ENCODE measurements at places on chromosomes 13 and 19.

GRCh38 chr13:74184283-74184682 lies 50.1 kb upstream of the KLF12 start:
- no peak for DNase-seq

DNA sequence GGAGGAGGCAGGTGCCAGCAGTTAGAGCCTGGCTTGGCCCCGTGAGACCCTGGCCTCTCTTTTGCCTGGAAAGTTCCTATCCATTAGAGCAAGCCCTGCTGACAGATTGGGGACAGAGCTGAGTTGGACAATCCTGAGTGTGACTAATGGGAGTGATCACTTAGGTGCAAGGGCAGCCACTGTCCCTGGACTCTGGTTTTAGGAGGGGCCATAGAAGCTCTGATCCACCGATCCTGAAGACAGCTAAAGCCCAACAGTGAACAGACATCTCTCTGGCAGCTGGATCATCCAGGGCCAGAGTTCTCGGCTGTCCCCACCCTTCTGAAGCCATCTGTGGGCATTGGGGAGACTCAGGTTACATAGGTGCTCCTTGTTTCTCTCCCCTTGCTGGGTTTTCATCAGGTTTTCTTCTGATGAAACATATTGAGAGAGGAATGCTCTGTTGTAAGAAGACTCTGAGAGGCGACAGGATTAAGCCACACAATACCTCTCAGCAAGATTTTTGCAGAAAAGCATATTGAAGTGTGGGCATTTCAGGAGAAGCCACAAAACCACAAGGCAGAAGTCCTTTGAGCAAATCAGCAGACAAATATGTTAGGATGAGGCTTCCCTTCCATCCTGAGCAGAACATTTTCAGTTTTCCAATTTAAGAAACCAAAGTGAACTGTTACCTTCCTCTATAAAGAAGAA lies 288.0 kb upstream of the MAB21L1 start:
- no peak for DNase-seq

DNA sequence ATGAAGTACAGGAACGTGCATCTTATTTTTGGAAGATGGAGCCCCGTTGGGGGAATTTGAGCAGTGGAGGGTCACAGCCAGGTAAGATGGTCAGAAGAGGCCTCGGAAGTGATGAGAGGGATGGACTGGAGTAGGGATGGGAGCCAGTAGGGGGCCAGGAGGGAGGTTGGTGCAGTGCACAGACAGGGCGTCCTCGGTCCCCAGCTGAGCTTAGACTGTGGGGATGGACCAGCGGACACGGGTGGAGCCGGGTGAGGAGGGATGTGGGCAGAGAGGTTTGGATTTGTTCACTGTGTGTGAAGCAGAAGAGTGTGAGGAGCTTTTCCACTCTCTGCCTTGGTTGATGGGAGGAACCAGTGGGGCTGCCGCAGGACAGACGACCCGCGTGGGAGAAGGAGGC lies 10.6 kb downstream of the RPS9 start:
- no peak for DNase-seq

GRCh38 chr19:48192750-48193149 lies 22.3 kb downstream of the ZSWIM9 start:
- no peak for DNase-seq

DNA sequence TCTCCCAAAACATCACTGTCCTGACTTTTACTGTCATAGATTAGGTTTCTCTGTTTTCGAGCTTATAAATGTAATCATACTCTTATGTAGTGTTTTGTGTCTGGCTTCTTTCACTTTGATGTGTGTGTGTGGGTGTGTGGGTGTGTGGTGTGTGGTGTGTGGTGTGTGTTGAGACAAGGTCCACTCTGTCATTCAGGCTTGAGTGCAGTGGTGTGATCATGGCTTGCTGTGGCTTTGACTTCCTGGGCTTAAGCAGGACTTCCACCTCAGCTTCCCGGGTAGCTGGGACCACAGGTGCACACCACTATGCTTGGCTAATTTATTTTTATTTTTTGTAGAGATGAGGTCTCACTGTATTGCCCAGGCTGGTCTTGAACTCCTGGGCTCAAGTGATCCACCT lies 59.6 kb downstream of the PDS5B start:
- DNase-seq = peak; percentile 46

- peak; percentile 48 for DNase-seq
These were observed 128.6 kb downstream of the USP12 start for GRCh38 chr13:27043013-27043412.

GRCh38 chr13:111897846-111898215 lies 169.1 kb upstream of the SOX1 start:
- no peak for DNase-seq

DNA sequence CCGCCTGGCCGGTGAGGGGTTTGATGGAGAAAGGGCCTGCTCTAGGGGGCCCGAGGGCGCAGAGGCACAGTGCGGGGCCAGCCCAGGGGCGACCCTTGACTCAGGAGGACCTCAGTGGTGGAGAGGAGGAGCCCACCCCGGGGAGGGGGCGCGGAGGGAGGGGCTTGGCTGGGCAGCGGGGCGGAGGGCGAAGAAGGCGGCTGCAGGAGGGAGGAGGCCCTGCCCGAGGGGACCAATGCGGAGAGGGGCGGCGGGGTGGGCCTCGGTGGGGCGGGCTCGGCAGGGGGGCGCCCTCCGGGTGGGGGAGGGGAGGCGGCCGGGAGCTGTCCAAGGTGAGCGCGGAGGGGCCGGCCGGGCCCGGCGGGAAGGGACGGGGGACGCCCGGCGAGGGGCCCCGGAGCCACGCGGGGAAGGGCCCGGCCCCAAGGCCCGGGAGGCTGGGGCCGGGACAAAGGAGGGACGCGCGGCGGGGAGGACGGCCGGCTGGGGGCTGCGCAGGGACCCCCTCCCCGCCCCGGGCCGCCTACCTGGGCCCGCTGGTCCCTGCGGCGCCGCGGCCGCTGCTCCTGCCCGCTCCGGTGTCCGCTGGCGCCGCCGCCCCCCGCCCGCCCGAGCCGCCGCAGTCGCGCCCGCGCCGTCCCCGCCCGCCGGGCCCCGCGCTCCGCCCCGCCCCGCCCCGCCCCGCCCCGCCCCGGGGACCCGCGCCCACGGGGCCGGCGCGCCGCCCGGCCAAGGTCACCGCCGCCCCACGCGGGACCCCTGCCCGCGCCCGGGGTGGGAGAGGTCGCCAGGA lies at the start of gene DIRAS1:
Gene DIRAS1 (minus strand): TSS at position 596 of the 793 bp plus-strand sequence. CDS start 3,566 bp downstream, outside the sequence.
- no peak for DNase-seq

GRCh38 chr13:46192412-46192811 lies 10.4 kb upstream of the LCP1 start:
- DNase-seq = no peak

DNA sequence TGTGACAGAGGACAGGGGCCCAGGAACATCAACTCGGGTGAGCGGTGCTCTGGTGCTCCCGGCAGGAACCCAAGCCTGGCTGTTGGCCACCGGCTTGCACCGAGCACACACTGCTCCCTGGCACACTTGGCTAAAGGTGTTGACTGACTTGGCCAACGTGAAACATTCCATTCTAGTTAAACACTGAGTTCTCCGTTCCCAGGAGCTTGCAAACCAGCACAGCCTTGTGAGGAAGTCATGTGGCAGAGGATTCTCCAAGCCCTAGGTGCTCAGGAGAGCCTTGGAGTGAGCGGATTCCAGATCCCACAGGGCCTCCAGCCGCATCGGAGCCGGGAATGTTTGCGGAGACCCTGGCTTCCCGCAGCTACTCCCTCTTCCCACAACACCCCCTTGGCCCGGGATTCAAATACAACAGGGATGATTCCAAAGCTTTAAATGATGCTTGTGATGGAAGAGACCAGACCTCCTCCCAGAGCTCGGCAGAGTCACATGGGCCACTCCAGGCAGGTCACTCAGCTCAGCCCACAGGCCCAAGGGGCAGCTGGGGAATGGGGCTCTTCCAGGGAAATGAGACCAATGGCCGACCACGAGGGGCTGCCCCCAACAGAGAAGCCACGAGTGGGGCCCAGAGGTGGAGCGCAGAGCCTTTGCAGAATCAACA lies 2.9 kb downstream of the C13orf46 start:
- DNase-seq = no peak

DNA sequence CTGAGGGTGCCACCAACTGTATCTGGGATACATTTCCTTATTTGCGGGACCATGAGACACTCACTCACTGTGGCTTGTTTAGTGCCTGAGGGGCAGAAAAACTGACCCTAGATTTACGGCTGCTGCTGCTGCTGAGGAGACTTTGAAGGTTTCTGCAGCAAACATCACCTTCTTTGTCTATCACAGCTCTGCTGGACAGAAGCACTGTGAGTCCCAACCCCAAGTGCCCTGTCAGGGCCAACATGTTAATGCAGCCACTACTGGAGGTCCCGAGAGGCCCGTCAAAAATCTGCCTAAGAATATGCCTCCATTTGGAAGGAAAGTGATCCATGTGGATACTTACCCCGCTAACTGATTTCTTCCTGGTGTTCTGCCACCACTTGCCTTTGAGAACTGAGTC lies 37.3 kb upstream of the UBL3 start:
- no peak for DNase-seq

DNA sequence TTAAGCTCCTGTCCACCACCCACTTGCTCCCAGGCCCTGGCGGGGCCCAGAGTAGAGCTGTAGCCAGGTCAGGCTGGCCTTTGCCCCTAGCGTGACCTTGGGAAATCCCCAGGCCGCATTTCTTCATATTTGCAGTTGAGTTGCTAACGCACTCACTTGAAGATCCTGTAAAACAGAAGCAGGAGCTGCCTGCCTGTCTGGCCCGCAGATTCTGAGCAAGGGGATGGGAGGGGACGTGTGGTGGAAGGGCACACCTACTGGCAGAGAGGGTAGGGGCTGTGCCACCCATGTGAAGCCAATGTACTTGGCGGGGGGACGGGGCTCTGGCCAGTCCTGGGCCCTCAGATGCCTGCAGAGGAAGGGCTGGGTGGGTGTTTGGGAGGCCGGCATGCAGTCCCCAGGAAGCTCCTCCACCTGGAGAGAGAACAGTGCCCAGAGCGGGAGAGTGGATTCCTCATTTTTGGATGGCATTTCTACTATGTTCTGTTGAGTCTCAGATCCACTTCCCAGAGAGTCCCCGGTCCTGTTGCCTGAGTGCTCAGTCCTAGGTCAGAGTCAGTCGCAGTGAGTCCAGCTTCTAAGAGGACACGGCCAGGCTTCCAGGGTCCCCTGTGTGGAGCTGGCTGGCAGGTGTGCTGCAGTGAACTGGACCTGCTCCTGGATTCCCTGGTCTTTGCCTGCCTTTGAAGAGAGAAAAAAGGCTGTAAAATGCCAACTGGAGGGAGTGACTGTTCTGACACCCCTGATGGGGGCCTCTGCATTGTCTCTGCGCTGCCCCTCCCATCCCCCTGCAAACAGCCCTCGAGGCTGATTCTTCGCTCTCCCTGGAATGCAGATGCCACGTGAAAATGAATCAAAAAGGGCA lies 62.9 kb downstream of the GGACT start:
- DNase-seq = no peak

DNA sequence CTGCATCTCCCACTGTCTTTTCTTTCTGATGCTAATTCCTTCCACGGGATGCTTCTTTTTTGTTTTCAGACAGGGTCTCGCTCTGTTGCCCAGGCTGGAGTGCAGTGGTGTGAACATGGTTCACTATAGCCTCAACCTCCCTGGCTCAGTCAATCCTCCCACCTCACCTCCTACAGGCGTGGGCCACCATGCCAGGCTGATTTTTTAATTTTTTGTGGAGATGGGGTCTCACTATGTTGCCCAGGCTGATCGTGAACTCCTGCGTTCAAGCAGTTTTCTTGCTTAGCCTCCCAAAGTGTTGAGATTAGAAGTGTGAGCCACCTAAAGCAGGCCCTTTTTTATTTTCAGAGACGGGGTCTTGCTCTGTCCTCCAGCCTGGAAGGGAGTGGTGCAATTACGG lies 4.8 kb downstream of the GYS1 start:
- no peak for DNase-seq

DNA sequence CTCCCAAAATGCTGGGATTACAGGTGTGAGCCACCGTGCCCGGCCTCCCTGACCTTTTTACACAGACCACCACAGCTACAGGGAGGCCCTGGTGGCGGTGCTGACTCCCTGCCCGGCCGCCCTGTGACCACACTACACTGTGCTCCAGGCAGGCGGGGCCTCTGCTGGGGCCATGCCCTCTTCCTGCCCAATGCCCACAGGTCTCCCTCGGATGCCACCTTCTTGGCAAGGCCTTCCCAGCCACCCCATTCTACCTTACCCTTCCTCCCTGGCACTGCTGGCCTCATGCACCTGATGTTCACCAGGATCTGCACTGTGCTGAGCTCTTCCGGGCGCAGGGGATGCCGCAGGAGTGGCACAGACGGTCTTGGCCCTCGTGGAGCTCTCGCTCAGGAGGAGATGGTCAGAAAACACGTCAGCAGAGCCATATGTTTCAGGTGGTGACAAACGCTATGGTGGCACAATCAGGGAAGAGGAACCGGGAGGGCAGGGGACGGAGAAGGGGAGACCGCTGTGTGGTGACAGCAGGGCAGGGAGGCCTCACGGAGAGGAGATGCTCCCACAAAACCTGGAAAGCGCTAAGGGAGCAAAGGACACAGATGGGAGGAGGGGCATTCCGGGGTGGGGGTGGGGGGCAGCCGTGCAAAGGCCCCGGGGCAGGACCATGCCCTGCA lies 4.1 kb downstream of the PIP5K1C start:
- DNase-seq = no peak

DNA sequence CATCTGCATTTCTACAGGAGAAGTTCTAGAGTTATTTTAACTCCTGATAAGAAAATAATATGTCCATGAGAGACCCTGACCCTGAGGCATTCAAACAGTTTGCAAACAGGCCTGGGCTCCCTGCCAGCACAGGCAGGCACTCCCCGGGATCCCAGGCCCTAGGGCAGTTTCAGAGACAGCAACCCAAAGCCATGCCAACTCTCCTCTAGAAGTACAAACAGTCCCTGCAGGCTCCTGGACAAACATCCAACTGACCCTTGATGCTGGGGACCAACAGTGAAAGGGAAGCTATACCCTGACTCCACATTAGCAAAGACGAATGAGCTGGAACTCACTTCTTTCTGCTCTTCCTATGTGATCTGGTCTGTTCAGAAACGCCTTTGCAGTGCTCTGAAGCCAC lies 44.8 kb downstream of the CCDC70 start:
- no peak for DNase-seq

DNA sequence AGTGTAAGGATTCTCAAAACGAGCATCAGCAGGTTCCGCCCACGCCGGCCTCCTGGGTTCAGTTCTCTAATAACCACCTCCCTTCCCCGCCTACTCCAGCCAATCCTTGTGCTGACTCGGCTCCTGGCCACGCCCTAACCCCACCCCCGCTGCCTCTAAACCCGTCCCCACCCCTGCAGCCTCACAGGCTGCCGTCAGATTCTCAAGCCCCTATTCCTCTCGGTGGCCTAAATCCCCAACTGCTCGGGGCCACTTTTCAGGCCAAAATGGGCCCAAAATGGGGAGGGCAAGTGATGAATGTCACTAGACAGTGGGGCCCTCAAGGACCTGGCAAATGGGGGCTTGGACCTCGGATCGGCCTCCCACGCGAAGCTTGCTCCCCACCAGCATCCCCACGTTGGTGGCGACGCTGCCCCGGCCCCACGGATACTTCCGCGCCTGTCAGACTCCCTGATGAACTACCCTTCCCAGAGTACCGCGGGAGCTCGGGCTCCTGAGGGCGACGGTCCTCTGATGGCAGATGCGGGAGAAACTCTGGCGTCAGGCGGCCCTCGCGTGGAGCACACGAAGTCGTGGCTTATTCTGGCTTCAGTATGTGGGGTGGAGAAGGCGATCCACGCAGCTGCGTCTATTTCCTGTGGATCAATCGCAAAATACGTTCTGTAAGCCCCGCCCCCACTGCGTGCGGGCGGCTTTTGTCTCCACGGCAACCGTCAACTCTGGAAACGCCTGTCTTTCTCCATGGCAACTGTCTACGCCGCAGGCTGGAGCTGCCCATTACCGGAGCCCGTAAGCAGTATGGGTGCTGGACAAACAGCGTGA lies 24.8 kb downstream of the ZNF473 start:
- peak; percentile 77 for DNase-seq

Measured in stimulated activated CD4-positive, alpha-beta T cell treated with anti-CD3 and anti-CD28 coated beads, Interleukin-1b, Interleukin-23, amount 100 ng/mL, for 48 hours (primary cell).